ENCODE measurements at places on chromosomes 1 and 21. TPM values are rescaled to one million over a fixed set of nuclear protein-coding genes. Genes with fewer than 3 reads are reported as not detected.
A peak's percentile ranks its signal among the peaks of the same experiment; 100 is the strongest.

DNA sequence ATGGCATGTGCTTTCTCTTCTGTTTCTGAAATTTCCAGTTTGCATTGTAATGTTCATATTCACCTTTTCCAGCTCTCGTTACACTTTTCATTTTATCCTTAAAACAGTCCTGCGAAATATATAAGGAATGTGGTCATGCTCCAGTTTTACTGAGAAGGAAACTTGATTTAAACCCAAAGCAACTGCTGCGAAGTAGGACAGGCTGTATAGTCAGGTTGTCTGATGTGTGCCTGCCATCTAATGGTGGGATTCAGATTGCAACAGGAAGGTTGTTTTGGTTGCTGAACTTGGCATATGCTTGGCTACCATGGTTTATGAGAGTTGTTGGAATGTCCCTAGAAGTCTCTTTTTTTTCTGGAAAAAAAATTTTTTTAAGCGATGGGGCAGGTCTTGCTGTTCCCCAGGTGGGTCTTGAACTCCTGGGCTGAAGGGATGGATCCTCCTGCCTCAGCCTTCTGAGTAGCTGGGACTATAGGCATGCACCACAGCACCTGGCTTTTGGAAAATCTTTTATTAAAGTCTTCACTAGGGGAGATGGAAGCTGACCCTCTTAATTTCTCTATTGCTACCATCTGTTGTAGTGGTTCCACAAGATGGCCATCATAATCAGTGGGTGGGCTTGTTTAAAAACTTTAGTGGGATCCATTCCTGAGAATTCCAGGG, 86.9 kb downstream of the UCK2 start:
- peak; percentile 50 for DNase-seq

- DNase-seq, result no peak
Measured at GRCh38 chr1:43256675-43257570, 12.9 kb upstream of the TMEM125 start.

GRCh38 chr1:172549621-172550280, 16.8 kb downstream of the SUCO start:
- no peak for DNase-seq

DNA sequence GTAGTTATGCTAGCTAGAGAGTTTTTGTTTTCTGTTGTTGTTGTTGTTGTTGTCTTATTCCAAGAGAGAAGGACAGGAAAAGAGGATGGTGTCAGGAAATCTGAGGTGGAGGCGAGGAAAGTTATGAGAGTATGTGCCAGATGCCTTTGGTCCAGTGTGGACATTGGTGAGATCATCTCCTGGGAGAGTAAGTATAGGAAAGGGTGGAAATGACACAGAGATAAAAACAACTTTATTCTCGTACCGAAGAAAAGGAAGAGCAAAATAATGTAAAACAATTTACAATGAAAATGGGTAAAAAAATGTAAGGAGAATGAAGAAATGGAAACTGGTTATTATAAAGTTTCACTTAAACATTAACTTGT, 97.4 kb upstream of the ADGRL2 start:
- no peak for DNase-seq

- no peak for DNase-seq
Measured at GRCh38 chr1:27527890-27528817, 38.2 kb upstream of the WASF2 start.

DNA sequence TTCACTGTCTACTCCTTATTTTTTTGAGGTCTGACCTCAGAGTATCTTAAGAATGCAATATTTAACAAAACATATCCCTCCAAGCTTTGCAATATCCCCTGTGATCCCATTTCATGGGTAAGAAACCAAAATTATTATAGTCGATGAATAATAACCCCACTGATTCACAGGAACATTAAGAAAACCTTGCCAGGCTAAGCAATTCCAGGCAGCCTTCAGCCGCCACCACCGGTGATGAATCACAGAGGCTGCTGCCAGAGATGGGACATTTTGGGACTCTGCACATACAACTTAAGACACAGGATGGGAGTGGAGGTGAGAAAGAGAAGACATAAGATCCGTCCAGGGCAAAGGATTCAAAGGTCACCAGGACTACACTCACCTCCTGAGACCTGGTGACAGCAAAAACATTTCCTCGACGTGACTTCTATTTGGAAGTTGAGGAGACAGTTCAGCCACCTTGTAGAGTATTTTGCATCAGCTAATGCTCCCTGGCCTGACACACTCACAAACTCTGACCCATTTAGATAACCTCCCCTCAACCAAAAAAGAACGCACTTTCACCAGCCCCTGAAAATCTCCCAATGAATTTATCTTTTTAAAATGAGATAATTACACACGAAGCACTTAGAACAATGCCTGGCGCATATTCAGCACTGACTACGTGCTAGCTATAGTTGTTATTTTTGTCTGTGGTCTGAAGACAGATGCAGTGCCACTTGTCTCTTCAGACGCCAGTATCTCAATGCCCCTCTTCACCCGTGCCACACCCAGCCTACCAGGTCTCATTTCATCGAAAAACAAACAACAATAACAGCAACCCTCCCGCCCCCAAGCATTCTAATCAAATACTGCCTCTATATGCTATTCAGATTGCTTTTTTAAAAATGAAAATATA, 17.8 kb upstream of the OVAAL start:
- no peak for DNase-seq

DNA sequence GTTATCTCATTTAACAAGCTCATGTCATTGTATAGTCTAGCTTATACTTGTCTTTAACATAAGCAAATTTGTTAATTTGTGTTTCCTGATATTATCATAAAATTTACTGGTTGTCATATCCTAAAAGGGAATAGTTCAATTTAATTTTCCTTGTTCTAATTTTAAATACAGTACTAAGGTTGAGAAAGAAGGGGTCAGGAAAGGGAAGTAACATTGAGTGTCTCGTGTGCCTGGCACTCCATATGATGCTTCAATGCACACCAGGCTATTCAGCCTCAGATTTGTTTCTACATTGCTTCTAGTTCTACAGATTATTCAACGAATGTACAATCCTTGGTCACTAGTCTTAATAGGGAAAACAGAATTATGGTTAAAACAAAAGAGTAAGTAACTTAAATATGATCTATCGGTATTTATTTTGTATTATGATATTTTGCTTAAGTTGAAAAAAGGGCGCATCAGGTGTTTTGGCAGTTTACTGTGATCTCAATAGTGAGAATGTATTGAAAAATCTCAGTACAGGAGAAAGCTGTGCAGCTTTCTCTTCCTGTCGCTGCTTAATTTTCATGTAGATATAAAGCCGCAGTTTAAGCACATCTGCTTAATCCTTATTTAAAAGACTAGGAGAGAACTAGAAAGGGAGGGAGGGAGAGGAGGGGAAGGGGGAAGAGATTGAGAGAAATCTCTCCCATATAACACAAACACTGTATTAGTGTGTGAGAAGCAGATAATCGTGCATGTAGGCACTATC, 13.0 kb downstream of the PTPRC start:
- no peak for DNase-seq

- no peak for DNase-seq
Measured at GRCh38 chr1:101239095-101240040, 2.5 kb downstream of the S1PR1 start.

DNA sequence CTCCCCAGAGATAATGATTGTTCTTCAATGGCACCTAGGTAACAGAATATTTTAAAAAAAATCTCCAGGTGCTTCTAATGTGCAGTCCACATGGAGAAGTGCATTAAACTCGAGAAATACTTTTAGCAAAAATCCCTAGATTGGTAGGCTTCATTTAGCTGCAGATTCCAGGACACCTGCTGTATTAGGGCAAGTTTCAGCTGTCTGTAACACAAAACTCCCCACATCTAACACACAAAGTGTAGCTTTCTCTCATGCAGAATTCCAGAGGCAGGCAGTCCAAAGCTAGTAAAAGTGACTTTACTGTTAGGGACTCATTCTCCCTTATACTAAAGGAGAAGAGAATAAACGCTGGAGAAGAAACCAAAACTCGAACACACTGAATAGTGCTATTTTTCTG, 1414.3 kb upstream of the B3GALT2 start:
- DNase-seq, result no peak

DNA sequence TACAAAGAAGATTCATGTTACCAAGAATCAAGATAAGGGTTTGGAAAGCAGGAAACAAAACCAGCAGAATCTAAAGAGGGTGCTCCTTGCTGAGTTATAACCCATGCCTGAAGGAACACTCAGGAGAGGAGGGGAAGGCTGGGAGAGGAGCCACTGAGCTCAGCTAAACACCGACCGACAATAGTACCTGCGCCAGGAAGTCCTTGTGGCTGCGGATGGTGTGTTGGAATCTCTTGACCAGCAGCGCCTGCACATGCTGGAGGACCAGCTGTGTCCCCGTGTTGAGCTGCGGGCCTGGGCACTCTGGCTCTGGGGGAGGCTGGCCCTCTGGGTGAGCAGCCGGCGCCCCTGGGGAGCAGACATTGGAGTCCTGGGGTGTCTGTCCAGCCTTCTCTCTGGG, 89.4 kb downstream of the ABCA4 start:
- no peak for DNase-seq

- DNase-seq, result peak; percentile 37
Measured at GRCh38 chr1:162678439-162678838, 46.2 kb downstream of the DDR2 start.

GRCh38 chr1:184350573-184350972, 36.3 kb upstream of the C1orf21 start:
- DNase-seq, result no peak

GRCh38 chr1:5756434-5757186, 235.6 kb downstream of the NPHP4 start:
- DNase-seq, result no peak

DNA sequence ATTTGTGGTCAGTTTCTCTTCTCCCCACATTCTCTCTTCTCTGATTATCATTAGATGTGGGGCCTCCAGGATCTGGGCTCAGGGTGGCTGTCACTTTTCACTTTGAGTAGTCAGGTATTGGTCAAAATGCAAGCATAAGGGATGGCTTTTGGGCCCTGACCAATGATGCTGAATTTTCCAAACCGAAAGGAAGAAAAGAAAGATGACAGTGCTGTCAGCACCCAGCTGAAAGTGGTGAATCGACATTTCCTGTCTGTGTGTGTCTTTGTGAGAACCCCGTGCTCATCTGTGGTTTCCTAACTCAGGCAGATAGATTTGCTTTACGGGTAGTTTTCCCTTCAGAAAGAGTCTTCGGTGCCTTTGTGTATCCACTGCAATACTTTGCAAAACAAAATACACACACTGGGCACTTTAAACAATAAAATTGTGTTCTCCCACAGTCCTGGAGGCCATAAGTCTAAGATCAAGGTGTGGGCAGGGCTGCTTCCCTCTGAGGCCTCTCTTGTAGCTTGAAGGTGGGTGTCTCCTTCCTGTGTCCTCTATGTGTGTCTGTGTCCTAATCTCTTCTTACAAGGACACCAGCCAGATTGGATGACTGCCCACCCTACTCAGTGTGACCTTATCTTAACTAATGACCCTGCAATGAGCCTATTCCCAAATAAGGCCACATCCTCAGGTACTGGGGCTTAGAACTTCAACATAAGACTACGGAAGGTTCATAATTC, 274.8 kb upstream of the AJAP1 start:
- DNase-seq, result no peak

DNA sequence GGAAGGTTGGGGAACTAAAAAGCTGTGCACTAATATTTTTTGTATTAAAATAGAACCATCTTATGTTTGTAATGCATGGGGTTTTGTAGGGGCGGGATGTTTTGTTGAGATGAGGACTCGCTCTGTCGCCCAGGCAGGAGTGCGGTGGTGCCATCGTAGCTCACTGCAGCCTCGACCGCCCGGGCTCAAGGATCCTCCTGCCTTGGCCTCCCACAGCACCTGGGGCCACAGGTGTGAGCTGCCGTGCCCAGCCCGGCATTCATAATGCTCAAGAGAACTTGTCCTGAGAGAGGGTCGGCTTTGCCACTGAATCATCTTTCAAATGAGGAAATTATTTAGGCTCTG, 3.0 kb upstream of the C1orf159 start:
- DNase-seq, result no peak

DNA sequence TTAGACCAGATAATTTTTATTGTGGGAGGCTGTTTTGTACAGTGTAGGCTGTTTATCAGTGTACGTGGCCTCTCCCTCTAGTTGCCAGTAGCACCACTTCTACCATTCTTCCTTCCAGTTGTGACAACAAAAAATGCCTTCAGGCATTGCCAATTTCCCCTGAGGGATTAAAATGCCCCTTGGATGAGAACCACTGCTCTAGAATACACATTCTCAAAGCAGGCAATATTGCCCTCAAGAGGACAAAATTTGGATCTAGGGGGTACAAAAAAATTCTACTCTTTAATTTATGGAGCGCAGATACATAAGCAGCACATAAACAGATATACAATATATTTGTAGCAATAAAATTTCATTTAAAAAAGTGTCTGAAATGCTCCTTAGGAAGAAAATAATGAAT, 674.6 kb downstream of the PTPRC start:
- DNase-seq, result no peak

GRCh38 chr1:168689726-168690602, 39.0 kb downstream of the DPT start:
- no peak for DNase-seq

- DNase-seq, result no peak
Measured at GRCh38 chr21:29228306-29228705, 70.4 kb upstream of the BACH1 start.

GRCh38 chr1:246597340-246597739, 31.1 kb downstream of the CNST start:
- DNase-seq, result no peak

DNA sequence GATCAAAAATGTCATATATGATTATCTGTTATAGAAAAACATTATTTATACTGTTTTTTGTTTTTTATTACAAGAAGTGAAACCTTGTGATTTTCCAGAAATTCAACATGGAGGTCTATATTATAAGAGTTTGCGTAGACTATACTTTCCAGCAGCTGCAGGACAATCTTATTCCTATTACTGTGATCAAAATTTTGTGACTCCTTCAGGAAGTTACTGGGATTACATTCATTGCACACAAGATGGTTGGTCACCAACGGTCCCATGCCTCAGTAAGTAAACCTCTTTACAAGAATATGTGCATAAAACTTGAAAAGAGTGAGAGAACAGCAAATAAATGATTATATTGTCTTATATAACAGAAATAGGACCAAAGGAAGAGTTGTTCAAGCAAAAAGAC, 14.5 kb downstream of the CFHR4 start:
- DNase-seq, result no peak

The ZMYND12 gene
- not detected for total RNA-seq

The ELF3 gene
- not detected for total RNA-seq

The TOMM40L gene
- total RNA-seq, result 4.3 TPM

The KCNE1 gene
- 10.2 TPM for total RNA-seq

The RAP1GAP gene
- total RNA-seq, result 4.1 TPM

The KIF14 gene
- not detected for total RNA-seq

The GPR61 gene
- total RNA-seq, result 0.59 TPM

The KRTAP19-3 gene
- total RNA-seq, result not detected

The C1orf141 gene
- total RNA-seq, result not detected

The ARMH1 gene
- total RNA-seq, result 4.8 TPM

The DIRAS3 gene
- total RNA-seq, result 5.2 TPM

The SLC25A34 gene
- total RNA-seq, result 2.8 TPM

The F13B gene
- total RNA-seq, result not detected

The DCST1 gene
- 3.5 TPM for total RNA-seq

The ZNF697 gene
- 3.9 TPM for total RNA-seq

The HPCAL4 gene
- not detected for total RNA-seq

The PPIAL4G gene
- total RNA-seq, result not detected

The AMY2B gene
- 46.2 TPM for total RNA-seq
